ENCODE measurements at places on chromosomes 16 and 17.

- DNase-seq, result no peak
These were observed 1.0 kb upstream of the CCNF start for GRCh38 chr16:2428051-2428783.

- DNase-seq, result no peak
These were observed 3.5 kb downstream of the TBX2 start for GRCh38 chr17:61402978-61403800.

DNA sequence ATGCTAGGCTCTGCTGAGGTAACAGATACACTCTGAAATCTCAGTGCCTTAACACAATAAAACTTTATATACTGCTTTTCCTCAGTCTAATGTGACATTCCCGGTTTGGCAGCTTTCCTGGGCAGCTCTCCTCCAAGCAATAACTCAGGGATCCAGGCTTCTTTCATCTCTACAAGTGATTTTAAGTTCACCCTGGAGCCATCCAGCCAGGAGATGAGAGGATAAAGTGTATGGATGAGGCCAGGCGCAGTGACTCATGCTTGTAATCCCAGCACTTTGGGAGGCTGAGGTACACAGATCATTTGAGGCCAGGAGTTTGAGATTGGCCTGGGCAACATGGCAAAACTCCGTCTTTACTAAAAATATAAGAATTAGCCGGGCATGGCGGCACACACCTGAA, 147.2 kb downstream of the UTP18 start:
- DNase-seq, result no peak

DNA sequence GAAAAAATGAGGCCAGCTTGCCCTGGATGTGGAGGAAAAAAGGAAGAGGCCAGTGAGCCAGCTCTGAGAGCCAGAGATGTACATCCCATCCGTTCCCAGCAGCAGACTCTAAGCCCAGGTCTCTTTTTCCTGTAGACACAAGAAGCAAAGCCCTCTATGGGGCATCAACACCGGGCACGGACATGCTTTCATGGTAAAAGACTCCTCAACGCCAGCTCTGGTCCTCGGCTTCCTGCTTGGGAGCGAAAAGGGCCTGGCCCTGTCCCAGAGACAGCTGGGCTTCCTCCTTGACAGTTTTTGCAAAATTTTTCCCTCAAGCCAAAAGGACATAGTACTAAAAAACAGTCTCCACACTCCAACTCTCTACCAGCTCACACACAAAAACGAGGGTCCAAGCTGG, 27.1 kb downstream of the PELP1 start:
- DNase-seq, result no peak

DNA sequence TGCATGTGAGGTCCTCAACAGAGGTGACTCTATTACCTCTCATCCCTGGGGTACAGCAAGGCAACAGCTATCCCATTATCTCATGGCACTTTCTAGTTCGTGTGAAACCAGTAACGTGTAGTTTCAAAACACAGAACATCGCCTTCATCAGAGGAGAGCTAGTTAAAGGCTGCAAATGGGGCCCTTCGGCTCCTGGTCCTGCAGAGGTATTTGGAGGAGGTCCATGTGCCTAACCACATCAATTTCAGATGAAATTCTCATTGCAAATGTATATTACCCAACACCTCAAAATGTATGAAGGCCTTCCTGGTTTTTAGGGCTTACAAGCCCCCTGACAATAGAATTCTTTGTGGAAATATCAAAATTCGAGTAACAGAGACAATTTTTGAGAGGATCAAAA, 95.7 kb upstream of the PSMD7 start:
- DNase-seq, result no peak
